ENCODE measurements at places on chromosomes 2 and 18.

GRCh38 chr2:208280234-208280633 is 14.2 kb downstream of the PIKFYVE start:
- DNase-seq: no peak

DNA sequence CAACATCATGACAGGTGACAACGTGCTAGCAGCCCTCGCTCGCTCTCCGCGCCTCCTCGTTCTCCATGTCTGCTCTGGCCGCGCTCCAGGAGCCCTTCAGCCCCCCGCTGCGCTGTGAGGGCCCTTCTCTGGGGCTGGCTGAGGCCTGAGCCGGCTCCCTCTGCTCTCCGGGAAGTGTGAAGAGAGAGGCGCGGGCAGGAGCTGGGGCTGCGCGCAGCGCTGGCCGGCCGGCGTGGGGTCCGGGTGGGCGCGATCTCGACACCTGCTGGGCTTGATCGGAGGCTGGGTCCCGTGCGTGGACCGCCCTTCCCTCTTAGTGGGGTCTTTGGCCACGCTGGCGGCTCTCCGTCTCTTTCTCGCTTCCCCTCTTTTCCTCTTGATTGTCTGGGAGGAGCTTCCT is 195.5 kb downstream of the ANKRD30BL start:
- no peak for DNase-seq

GRCh38 chr2:123540291-123540690 is 484.8 kb upstream of the CNTNAP5 start:
- DNase-seq: no peak

GRCh38 chr18:34795070-34795732 is 85.1 kb downstream of the DTNA start:
- no peak for DNase-seq

Data from NCI-H1105 treated with DMSO at 0.1 percent for 48 hours (cell line).